ENCODE measurements at places on chromosomes 1 and 21. TPM values are rescaled to one million over a fixed set of nuclear protein-coding genes. Genes with fewer than 3 reads are reported as not detected.
A peak's percentile ranks its signal among the peaks of the same experiment; 100 is the strongest.

GRCh38 chr1:186082235-186082937, 292.7 kb downstream of the TPR start:
- peak; percentile 57 for DNase-seq

DNA sequence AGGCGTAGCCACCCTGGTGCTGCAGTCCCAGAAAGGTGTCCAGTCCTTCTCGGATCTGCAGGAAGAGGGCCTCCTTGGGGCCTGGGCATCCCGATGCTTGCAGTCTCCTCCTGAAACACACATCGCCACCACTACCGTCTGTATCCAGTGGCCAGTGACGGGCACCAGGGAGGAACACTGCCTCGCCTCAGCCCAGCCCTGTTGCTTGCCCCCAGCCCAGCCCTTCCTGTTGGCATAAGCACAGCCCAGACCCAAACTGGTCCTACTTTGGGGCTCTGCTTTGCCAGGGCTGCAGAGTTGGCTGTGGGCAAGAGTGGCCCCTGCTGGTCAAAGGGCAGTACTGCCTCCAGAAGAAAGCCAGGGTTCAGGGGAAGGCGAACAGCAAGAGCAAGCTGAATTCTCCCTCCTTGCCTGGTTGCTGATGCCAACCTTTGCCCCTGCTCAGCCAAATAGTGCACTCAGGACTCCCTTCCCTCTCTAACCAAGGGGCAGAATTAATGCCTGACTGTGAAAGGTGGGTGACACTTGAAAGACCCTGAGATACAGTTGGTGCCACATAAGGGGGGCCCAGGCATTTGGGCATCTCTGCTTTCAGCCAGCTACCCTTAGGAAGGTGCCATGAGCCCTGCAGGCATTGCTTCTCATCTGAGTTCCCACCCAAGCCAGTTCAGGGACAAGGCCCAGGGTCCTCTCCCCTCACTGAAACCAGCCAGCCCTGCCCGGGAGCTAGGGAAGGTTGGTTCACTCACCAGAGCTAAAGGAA, 11.1 kb upstream of the ARHGEF2 start:
- DNase-seq = no peak

DNA sequence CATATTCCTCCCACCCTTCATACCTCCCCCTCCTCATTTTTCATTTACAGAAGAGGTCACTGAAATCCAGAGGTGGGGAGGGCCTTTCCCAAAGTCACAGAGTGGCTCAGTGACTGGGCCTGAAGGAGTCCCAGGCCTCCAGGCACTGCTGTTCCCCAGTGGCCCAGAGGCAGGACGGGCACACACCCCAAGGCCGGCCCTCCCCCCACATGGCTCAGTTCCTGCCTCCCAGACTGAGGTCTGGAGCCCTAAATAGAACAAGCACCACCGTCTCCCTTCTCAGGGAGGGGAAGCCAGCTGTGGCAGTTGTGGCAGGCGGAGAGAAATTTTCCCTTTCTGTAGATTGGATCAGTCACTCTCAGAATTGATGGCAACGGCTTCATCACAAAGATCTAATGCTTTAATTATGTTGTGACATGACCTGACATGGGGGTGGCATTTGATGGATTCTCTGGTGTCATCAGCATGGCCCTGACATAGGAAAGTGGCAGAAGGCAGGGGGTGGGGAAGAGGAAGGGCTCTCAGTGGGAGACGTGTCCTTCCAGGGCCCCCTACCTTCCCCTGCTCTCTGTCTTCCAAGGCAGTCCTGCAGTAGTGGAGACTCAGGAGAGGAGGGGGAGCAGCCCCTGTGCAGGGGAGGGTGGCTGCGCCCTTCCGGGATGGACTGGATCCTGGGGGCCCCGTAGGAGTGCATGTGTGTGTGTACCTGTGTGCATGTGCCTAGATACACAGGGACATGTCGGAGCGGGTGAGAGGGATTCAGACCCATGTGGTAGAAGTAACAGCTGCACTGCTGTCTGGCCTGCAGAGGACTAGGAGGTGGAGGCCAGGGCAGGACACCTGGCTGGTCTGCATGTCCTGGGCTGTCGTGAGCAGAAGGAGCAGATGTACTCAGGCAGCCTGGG, 41.2 kb upstream of the FOXO6 start:
- no peak for DNase-seq

RNU1-1 gene
- 1.3 TPM for polyA plus RNA-seq

GRCh38 chr1:236746785-236747184, 48.3 kb upstream of the MTR start:
- DNase-seq = no peak

DNA sequence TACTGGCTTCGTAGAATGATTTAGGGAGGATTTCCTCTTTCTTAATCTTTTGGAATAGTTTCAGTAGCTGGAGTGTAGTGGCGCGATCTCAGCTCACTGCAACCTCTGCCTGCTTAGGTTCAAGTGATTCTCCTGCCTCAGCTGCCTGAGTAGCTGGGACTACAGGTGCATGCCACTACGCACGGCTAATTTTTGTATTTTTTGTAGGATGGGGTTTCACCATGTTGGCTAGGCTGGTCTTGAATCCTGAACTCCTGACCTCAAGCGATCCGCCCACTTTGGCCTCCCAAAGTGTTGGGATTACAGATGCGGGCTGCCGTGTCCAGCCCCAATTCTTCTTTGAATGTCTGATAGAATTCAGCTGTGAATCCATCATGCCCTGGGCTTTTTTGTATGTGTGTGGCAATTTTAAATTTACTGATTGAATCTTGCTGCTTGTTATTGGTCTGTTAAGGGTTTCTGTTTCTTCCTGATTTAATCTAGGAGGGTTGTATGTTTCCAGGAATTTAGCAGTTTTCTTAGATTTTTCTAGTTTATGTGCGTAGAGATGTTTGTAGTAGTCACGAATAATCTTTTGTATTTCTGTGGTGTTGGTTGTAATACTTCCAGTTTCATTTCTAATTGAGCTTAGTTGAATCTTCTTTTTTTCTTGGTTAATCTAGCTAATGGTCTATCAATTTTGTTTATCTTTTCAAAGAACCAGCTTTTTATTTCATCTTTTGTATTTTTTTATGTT, 15.3 kb downstream of the MAN1C1 start:
- no peak for DNase-seq

DNA sequence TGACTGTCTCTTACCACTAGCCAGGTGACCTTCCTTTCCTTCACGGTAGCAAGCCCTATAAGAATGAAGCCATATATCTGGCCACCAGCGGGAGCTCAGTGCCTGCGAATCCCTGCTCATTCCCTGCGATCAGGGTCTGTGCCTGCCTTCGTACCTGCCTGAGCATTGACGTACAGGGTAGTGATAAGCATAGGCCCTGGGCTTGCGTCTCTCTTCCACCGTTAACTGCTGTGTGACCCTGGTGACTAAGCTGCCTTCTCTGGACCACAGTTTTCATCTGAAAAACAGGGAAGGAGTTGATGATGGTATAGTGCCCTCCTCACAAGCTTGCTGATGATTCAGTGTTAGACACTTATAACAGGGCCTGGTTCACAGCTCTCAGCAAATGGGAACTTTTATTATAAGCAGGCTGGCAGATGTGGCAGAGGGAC, 4.1 kb downstream of the ZC3H12A start:
- DNase-seq = no peak

AHCTF1 gene
- polyA plus RNA-seq = 54.3 TPM

OR14A16 gene
- not detected for polyA plus RNA-seq

- DNase-seq = no peak
Measured at GRCh38 chr1:147377263-147378246, 135.1 kb downstream of the CHD1L start.

- peak; percentile 14 for DNase-seq
Measured at GRCh38 chr1:175191659-175192058, 917 bp downstream of the KIAA0040 start.

RNU1-3 gene
- polyA plus RNA-seq = 2.7 TPM

DNA sequence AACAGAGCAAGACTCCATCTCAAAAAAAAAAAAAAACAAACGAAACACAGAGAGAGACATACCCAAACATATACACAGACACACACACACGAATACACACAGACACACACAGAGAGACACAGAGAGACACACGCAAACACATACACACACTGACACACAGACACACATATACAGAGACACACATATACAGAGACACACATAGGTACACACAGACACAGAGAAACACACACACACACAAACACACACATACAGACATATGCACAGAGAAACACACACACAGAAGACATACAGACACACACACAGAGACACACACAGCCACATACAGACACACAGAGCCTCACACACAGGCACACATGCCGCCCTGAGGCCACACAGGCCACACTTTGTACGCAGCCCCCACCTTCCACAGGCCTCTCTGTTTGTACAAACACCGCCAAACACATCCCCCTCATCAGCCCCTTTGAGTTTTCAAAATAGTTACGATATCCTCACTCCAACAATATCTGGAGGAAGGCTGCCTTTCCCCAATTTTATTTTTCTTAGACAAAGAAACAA, 57.5 kb upstream of the ABCG1 start:
- no peak for DNase-seq

GLIS1 gene
- not detected for polyA plus RNA-seq

GRCh38 chr1:208190784-208191183, 53.4 kb downstream of the PLXNA2 start:
- DNase-seq = no peak

AMY1C gene
- polyA plus RNA-seq = 3.3 TPM

DNA sequence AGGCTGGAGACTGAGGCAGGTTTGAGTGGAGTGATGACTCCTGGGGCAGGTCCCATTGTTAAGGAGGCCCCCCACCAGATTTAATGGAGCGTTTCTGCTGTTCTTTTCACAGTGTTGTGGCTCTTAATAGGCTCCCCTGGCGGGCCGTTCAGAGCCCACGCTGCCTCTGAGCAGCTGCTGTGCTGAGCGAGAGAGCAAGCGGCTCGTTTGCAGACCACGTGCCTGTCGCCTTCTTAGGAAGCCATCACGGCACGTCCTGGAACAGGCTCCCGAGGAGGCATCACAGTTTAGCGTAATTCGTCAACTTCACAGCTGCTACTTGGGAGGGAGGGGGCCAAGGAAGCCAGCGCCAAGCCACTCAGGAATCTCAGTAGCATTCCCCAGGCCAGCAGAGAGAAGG, 70.5 kb upstream of the CTTNBP2NL start:
- DNase-seq = peak; percentile 20

- DNase-seq = no peak
Measured at GRCh38 chr1:27086026-27086425, 68.9 kb downstream of the SLC9A1 start.

RHD gene
- polyA plus RNA-seq = 2.5 TPM

GRCh38 chr1:169513208-169513607, 27.5 kb upstream of the SLC19A2 start:
- no peak for DNase-seq

- peak; percentile 9 for DNase-seq
Measured at GRCh38 chr1:76951153-76951552, 83.9 kb downstream of the ST6GALNAC5 start.

- DNase-seq = no peak
Measured at GRCh38 chr1:145979746-145980456, 15.4 kb downstream of the POLR3GL start.

DNA sequence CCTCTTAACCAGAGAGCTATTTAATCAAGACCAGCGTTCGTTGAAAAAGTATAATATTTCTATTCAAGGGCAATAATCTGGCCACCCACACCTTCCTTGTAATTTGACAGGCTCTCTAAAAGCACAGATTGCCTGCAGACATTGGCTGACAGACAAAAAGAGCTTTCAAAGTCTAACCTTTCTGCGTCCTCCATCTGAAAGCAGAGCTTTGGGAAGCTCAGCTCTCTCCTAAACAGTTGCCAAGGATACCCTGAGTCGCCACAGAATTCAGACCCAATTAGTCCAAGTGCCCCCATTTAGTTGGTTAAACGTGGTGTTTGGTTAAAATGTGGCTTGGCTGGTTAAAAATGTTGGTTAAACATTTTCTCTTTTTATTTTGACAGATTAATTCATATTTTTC, 33.7 kb upstream of the PLA2G2C start:
- DNase-seq = no peak

DNA sequence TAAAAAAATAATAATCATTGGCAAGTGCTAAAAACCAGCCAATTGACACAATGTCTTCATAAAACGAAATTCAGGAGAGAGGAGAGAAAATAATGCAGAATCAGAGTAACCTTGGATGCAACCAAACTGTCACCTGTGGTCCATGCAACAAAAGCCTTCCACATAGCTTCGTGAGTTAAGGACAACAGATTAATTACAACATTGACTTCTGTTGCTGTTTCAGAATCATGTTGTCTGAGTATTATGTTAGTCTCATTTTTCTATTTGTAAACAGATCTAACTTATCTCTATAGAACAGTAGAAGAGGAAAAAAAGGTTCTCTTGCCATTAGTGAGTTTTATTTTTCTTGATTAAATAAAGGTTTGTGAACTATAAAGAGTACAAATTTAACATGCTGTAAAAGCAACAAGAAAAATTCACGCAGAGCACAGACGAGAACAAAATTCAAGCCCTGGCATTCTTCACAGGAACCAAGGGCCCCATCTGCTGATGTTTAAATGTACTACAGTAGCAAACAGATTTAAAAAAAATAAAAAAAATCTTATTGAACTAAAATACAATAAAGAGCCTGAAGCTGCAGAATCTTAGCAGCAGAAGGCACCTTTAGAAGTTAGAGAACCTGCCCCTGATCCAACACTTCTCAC, 381.1 kb upstream of the PKN2 start:
- DNase-seq = no peak

GLRX2 gene
- polyA plus RNA-seq = 13.4 TPM

MX2 gene
- 2.0 TPM for polyA plus RNA-seq

FCAMR gene
- polyA plus RNA-seq = 0.09 TPM

PLA2G2F gene
- polyA plus RNA-seq = not detected

DNA sequence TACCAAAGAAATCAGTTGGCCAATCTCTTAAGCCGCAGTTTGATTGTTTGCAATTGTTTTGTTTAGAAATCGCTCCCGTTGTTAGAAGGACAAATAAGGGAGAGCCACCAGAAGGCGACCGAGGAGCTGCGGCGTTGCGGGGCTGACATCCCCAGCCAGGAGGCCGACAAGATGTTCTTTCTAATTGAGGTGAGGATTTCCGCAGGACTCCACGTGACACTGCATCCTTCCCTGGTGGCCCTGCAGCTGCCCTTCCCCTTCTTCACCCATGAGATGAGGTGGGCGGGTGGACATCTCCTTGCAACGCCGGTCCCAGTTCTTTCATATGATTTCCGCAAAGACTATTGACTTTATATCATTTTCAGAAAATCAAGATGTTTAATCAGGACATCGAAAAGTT, 27.2 kb upstream of the MX1 start:
- DNase-seq = no peak

DNA sequence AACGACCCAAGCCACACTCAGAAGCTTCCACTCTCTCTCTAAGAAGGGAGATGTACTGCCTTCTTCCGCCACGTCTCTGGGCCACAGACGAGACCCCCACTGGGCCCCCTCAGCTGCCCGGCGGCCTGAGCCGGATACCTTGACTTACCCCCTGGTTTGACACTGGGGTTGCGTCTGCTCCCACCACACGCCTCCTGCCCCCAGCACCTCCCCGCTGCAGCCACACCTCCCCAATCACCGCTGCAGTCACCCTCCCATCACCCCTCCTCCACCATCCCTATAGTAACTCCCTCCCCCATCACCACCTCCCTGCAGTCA, 10.7 kb downstream of the PANK4 start:
- DNase-seq = no peak

GRCh38 chr1:65238010-65238409, 71.3 kb upstream of the DNAJC6 start:
- DNase-seq = no peak

DDI2 gene
- 21.1 TPM for polyA plus RNA-seq
